ENCODE measurements at places on chromosomes 2 and 18.
A peak's percentile ranks its signal among the peaks of the same experiment; 100 is the strongest.

- no peak for DNase-seq
Measured at GRCh38 chr2:231722721-231723307, 14.5 kb downstream of the PTMA start.

- no peak for DNase-seq
Measured at GRCh38 chr2:186044761-186045160, 306.2 kb downstream of the FSIP2 start.

- no peak for DNase-seq
Measured at GRCh38 chr2:18312818-18313217, 247.6 kb downstream of the RDH14 start.

DNA sequence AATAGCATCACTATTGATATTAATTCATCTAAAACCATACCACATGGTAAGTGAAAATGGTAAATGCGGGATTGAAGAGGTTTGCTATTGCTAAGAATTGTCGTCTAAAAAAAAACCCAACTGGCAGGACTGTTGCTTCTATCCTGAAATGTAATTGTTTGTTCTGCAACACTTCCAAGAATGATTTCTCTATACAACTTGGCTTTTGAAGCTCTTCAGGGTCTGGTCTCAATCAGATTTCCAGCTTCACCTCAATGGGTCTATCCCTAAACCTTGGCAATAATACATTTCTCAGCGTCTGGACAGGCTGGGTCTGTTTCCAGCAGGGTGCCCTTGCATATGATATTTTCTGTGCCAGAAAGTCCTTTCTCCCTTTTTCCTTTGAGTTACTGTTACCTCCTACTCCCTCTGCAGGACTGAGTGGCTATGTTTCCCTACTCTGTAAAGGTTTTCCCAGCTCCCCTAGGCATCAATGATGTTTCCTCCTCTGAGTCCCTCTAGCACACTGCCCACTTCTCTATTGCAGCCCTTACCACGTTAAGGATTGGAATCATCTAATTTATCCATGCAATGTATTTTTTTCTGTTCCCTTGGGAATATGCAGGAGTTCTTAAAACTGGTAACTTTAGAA, 118.2 kb upstream of the REV1 start:
- no peak for DNase-seq

DNA sequence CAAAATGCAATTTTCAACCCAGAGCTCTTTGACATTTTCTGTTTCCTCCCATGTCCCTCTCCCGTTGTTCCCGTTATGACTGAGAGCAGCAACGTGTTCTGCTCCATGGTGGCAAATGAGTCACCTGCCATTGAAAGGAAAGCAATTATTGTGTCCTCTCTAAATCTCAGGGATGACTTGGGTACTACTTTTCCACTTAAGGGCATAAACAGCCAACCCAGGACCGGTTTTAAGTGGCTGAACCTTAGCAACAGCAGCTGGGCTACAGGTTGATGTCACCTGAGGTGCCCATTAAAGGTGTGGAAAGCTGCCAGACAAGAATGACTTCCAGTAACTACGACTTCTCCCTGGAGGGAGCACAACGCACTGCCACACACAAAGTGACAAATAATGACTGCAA, 236.8 kb downstream of the NCKAP5 start:
- no peak for DNase-seq

GRCh38 chr2:43192744-43193651, 33.4 kb downstream of the ZFP36L2 start:
- peak; percentile 40 for DNase-seq

GRCh38 chr2:240236217-240237111, 96.0 kb upstream of the OTOS start:
- DNase-seq = no peak

GRCh38 chr2:232213176-232213575, 165.4 kb upstream of the ALPP start:
- no peak for DNase-seq

- no peak for DNase-seq
Measured at GRCh38 chr2:3465844-3466481, 53.4 kb downstream of the ADI1 start.

GRCh38 chr2:27105981-27106380, 12.9 kb downstream of the CGREF1 start:
- DNase-seq = no peak

- DNase-seq = no peak
Measured at GRCh38 chr2:99634234-99634633, 144.4 kb upstream of the REV1 start.

- DNase-seq = no peak
Measured at GRCh38 chr2:65026704-65027464, 29.3 kb upstream of the CEP68 start.

DNA sequence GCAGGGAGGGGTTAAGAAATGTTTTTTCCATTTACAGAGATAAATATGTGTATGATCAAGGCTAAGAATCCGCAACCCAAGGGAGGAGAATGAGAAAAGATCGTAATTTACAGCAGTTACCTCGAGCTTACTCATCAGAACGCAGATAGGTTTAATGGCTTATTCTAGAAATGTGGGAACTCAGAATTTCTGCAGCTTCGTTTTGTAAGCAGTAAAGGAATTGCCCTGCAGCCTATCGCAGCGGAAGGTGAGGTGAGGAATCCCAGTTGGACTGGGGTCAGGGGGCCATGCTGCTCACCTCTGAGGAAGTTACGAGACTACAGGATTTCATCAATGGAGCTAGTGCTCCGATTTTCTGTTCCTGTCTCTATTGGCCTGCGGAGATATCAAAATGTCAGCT, 8.1 kb upstream of the TMEM200C start:
- no peak for DNase-seq

DNA sequence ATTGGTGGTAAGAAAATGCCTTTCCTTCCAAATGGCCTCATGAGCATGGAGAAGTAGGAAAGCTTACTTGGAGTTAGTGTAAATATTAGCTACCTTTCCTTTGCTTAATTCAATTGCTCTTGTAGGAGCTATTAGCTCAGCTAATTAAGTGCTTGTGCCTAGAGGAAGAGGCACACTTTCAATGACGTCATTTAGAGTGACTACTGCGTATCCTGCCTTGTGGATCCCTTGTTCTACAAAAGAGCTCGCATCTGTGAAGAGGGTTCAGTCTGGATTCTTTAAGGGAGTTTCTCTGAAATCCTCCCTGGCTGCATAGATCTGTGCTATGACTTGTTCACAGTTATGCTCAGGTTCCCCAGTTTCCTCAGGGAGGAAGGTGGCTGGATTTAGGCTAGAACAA, 122.5 kb upstream of the SPHKAP start:
- DNase-seq = no peak

DNA sequence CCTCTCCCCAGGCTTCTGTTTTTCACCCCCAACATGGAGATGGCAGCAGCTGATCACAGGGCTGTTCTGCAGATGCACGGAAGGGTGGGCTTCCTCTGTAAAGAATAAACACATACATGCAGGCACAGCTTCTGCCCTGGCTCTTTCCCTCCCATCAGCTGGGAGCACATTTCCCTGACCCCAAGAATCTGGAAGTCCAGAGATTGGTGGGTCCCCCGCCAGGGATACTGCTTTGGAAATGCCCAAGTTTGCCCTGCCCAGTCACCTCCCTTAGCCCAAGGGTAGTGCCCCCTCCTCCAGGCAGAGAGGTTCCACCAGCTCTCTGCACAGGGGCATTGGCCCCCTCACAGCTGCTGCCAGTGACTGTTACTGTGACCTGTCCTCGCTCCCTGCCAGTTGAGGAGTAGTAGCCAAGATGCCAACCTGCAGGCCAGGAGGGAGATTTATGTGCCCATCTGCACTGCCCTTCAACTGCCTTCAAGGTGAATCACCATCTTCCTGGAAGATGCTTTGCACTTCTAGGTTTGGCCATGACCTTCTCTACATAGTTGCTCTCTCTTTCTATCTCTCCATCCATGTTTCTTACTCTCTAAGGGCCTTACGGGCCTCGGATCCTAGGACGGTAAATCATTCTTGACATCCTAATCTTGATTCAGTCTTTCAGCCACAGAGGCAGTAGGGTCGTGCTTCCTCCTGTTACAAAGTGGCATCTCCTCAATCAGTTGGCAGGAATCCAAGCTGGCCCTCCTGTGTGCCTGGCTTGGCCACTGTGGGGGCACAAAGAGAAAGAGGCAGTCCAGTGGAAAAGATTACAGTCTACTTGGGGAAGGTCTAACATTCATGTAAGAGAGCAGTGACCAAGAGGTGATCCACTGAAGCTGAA, 121.8 kb downstream of the CTIF start:
- DNase-seq = no peak

DNA sequence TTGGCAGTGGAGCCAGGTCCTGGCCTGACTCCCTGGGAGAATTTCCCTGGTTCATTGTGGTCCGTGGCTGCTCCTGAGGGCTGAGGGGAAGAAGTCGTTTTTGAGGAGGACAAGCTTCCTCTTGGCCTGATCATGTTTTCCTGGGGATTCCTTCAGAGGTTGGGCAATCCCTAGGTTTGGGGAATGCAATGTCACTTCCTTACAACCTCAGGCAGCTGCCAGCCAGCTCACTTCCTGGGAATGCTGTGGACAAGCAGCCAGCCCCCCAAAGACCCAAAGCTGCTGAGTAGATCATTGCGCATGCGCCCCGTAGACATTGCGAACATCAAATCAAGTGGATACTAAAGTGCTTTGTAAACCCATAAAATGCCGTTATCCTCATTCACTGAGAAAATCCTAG, 7.7 kb upstream of the DNMT3A start:
- DNase-seq = peak; percentile 34

Measured in transverse colon (tissue), 4 donors.